Stromal cell of bone marrow (primary cell): ENCODE measurements at places on chromosomes 1 and 21.

DNA sequence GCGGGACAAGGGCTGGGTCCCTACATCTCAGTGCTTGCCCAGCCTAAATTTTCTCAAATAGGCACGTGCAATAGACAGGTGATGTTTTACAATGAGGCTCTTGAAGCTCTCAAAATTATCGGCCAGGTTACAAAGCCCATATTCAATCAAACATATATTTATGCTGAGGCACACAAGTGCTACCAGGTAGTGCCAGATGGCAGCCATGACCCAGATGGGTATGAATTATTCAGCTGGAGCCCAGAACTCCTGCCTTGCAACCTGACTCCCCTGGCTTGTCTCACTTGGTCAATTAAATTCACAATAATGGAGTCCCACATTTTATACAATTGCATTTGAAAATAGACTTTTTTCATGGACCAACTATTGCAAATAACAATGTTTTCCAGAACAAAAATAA, 12.3 kb upstream of the ADAM30 start:
- DNase-seq: no peak

DNA sequence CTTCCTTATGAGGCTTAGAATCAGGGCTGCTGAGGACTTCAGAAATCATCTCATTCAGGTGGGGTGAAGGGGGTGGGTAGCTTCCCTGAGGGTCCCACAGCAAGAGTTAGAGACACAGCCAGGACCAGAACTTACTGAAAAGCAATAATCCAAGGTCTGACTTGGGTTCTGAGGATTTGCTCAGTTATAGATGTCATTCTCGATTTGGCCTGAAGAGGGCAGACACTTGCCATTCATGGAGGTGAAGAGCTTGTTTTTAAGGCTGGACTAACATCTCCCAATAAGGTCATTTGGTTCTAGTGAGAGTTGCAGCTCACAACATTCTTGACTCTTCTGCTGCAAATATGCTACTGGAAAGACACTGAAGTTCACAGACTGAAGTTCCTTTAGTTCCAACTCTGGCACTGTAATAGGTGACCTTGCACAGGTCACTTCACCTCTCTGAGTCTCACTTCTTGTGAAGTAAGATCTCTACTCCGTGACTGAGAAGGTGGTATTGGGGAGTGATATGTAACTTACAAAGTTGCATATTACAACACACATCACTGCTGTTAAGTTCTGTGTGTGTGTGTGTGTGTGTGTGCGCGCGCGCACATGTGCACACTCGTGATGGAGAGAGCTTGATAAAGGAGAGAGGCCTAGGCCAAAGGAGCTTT, 69.8 kb upstream of the DIRAS3 start:
- DNase-seq: peak; percentile 61

GRCh38 chr1:27349784-27350662, 8.2 kb downstream of the SYTL1 start:
- DNase-seq: peak; percentile 21

- no peak for DNase-seq
Observed at GRCh38 chr1:50724626-50725286, 235.3 kb downstream of the FAF1 start.

GRCh38 chr1:177913762-177914540, 55.9 kb downstream of the SEC16B start:
- peak; percentile 17 for DNase-seq

GRCh38 chr21:41564871-41565274, 56.9 kb upstream of the TMPRSS2 start:
- DNase-seq: peak; percentile 62

DNA sequence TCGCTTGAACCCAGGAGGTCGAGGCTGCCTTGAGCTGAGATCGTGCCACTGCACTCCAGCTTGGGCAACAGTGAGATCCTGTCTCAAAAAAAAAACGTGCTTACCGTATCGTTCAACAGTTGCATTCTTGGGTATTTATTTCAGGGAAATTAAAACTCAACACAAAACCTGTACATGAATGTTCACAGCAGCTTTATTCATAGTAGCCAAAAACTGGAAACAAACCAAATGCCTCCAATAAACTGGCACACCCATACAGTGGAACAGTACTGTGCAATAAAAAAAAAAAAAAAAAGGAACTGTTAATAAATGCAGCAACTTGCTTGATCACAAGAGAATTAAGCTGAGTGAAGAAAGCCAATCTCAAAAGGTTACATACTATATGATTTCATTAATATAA, 6.7 kb downstream of the KHDRBS1 start:
- DNase-seq: no peak

DNA sequence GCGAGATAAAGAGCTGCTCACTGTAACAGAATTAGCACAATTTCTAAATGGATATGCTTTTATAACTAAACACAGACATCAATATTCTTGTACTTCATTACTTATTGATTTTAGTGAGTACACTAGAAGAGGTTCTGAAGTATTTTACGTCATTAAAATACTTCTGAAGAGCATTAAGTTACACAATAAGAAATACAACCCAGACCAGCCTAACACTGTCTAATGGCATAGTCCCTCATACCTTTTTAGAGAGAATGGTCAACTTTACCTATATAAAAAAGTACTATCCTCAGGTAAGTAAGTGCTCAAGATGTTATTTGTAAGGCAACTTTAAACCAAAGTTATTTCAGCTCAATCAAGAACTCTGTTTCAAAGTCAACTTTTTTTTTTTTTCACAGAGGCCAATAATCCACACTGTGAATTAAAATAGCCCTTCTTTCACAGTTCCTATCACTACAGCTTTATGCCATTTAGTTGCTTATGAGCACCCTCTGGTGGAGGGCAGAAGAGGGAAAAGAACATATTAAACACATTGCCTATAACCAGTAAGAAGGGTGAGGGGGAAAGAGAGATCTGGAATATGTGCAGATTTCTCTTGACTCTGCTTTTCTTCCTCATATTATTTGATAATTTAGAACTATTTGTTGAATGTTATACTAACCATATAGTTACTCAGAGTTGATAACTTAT, 182.1 kb upstream of the DMRTA2 start:
- peak; percentile 18 for DNase-seq

DNA sequence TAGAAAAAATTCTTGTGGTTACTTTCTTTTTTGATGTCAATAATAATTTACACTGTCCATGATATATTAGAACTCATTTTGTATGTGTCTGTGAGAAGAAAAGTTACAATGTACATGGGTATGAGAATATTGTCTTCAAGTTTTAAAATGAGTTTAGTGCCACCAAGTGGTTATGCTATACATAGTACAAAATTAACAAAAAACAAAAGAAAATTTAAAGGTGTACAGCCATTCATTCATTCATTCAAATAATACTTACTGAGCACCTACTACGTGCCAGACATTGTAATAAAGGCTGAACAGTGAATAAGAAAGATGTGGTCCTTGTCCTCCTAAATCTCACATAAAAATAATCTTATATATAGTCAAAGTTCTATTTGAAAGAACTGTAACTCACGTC, 27.7 kb downstream of the UCHL5 start:
- no peak for DNase-seq

DNA sequence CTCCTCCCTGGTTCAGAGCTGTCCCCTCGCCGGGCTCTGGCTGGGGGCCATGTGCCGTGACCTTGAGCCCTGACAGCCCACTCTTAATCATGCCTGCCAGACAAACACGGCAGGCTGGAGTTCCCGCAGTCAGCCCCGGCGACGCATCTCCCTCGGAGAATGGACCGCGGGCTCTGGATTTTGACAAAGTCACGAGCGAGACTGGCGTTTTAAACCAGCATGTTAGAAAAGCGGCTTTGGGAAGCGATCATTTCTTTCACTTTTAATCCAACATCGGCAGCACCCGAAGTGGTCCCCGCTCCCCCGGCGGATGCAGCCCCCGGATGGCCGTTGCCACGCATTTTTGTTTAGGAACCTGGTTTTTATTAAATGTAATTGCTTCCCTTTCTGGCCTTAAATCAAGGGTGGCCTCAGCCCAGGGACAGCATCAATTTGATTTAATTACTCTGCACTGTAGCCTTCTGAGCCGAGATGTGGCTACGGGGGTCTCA, 70.9 kb downstream of the PRDM16 start:
- no peak for DNase-seq

GRCh38 chr21:39016740-39017315, 166.4 kb downstream of the PSMG1 start:
- DNase-seq: no peak

- DNase-seq: no peak
Observed at GRCh38 chr1:66240491-66241484, 293.2 kb upstream of the SGIP1 start.

GRCh38 chr1:169511316-169512005, 25.7 kb upstream of the SLC19A2 start:
- peak; percentile 86 for DNase-seq

GRCh38 chr1:80993154-80993980, 807.4 kb upstream of the ADGRL2 start:
- DNase-seq: no peak

- no peak for DNase-seq
Observed at GRCh38 chr1:24900985-24901781, 28.9 kb downstream of the RUNX3 start.

- DNase-seq: no peak
Observed at GRCh38 chr21:15401331-15401730, 328.5 kb upstream of the USP25 start.

- DNase-seq: no peak
Observed at GRCh38 chr1:91244737-91245136, 159.9 kb downstream of the HFM1 start.

- DNase-seq: peak; percentile 39
Observed at GRCh38 chr1:119784191-119784781, 15.6 kb upstream of the HMGCS2 start.

GRCh38 chr1:188367661-188368060, 1538.9 kb downstream of the PLA2G4A start:
- no peak for DNase-seq

DNA sequence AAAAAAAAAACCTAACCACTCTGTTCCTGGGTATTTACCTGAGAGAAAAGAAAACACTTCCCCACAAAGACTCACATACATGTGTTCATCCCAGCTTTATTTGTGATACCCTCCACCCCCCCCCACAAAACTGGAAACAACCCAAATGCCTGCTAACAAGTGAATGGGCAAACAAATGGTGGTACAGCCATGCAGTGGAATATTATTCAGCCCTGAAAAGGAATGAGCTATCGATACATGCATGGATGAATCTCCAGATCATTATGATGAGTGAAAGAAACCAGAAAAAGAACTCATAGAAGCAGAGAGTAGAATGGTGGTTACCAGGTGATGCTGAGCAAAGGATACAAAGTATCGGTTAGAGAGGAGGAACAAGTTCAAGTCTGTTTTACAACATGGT, 38.0 kb upstream of the UTS2 start:
- DNase-seq: no peak

DNA sequence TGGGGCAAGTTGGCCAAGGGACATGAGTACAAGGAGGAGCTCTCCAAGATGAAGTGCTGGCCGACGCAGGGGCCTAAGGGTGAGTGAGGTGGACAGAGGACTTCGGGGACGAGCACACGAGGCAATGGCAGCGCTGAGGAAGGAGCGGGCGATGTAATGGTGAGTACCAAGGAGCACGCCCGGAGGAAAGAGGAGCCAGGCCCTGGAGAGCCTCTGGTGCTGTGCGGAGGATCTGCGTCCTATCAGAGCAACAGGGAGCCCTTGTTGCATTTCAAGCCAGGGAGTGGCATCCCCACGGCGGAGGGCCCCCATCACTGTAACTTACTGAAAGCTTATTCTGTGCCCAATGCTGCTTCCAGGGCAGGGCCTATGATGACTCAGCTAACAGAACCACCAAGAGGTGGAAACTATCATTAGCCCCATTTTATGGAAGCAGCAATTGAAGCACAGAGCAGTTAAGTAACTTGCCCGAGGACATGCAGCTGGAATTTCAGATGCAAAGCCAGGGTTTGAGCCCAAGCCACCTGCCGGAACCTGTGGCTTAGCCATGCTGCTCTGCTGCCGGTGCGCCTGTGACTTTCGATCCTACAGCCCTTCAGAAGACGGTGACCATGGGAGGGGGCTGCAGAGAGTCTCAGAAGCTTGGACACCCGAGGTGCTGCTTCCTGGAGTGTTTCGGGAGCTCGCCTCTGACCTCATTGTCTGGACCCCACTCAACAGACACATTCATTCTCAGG, 17.6 kb upstream of the AJAP1 start:
- DNase-seq: no peak

- no peak for DNase-seq
Observed at GRCh38 chr1:212182171-212182570, 103.0 kb upstream of the PPP2R5A start.

GRCh38 chr1:23169727-23170335, 1.2 kb upstream of the LUZP1 start:
- peak; percentile 88 for DNase-seq

- DNase-seq: no peak
Observed at GRCh38 chr1:206970446-206970845, at the start of gene FCAMR. Gene FCAMR, minus strand, starts transcription at chr1:206970460. Its CDS starts 335 bp downstream, at chr1:206970125.

- DNase-seq: no peak
Observed at GRCh38 chr1:10751160-10751559, 45.3 kb downstream of the CASZ1 start.

DNA sequence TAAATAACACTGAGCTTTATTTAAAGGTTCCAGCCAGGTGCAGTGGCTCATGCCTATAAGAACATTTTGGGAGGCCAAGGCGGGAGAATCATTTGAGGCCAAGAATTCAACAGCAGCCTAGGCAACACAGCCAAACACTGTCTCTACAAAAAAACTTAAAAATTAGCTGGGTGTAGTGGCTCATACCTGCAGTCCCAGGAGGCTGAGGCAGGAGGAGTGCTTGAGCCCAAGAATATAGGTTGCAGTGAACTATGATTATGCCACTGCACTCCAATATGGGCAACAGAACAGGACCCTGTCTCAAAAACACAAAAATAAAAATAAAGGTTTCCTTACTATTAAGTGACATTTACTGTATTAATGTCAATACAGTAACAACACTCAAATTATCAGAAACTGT, 2.1 kb downstream of the TAF12 start:
- no peak for DNase-seq

DNA sequence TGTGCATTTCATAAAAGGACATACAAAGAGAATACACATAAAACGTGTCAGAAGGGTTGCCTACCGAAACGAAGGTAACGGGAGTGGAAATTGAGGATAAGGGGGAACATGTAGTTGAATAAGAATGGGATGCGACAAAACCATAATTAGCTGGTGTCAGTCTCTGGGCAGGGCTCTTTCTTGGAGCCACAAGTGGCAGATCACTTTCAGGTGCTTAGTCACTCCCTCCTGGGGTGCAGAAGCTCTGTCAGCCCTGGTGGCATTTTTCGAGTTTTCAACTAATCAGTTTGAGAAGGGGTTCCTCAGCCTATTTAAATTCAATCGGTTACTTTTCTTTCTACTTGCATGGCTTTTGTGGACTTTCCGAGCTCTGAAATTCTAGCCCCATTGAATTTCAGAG, 133.9 kb upstream of the IGSF21 start:
- no peak for DNase-seq

- no peak for DNase-seq
Observed at GRCh38 chr1:109241841-109242345, 7.4 kb upstream of the CELSR2 start.

GRCh38 chr1:154572468-154573167, 5.0 kb downstream of the CHRNB2 start:
- DNase-seq: no peak

DNA sequence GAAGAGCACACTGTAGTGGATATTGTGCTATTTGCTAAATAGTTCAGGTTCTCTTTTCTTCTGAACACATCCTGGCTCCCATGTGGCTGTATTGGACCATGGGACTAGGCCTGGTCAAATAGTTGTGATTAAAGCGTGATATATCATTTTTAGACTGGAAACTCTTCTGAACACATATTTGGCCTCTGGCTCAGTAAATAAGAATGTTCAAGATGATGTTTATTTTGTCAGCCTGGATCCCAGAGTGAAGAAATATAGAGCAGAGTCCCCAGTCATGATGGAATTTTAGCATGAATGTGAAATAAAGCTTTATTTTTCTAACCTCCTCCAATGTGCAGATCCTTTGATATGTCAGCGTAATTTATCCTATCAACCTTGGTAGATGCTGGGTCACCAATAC, 542.6 kb downstream of the ADGRL2 start:
- peak; percentile 8 for DNase-seq

- no peak for DNase-seq
Observed at GRCh38 chr21:29359718-29360117, 61.0 kb downstream of the BACH1 start.
